Breast epithelium (tissue), 4 donors: ENCODE measurements at places on chromosomes 6 and 20. TPM values are rescaled to one million over a fixed set of nuclear protein-coding genes. Genes with fewer than 3 reads are reported as not detected.

DNA sequence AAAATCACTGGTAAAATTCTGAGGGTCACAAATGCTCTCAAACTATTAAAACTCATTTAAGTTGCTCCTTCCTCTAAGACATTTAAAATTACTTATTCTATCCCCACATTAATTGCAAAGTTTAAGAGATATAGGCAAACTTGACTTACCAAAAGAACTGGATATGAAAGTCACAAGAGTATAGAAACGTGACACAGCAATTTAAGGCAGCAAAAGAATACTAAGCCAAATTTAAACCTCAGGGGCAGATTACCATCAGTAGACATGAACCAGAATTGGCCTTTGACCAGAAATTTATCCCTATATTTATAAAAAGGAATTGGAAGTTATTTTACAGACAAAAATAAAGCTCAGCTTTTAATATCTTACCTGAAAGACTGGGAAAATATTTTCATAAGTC lies 56.0 kb downstream of the MAP3K7 start:
- no peak overlapping the region for H3K4me3 ChIP-seq
- H3K27ac ChIP-seq = no peak overlapping the region
- no peak for DNase-seq
- H3K36me3 ChIP-seq = no peaks in the 10 kb centered on the region

GRCh38 chr6:105319331-105319730 lies 83.6 kb downstream of the PREP start:
- no peak overlapping the region for H3K27ac ChIP-seq
- no peak for DNase-seq
- H3K27me3 ChIP-seq = no peaks in the 10 kb centered on the region
- no peak overlapping the region for H3K4me3 ChIP-seq
- no peaks in the 10 kb centered on the region for H3K36me3 ChIP-seq

DNA sequence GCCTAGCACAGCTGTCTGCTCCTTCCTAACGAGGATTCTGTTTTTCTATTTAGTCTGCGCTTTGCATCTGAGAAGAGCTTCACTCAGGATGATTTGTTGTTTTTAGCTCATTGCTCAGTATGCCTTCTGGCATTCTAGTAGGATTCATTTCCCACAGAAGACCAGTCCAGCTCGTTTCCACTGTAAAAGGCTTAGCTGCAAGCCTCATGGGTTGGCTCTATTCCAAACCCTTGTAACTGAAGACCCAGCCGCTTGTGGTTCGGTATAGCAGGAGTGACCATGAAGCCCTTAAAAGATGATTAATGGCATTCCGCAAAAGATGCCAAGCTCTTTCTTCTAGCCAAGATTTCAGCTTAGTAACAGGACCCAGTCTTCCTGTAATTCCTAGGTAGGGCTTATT lies 7.2 kb downstream of the ADGRF1 start:
- no peak for DNase-seq
- H3K4me3 ChIP-seq = no peak overlapping the region
- H3K27ac ChIP-seq = peak overlapping the region; percentile 15
- H3K36me3 ChIP-seq = no peaks in the 10 kb centered on the region
- H3K27me3 ChIP-seq = no peaks in the 10 kb centered on the region
- peaks cover 8% of the 10 kb centered on the region for H3K4me1 ChIP-seq

- H3K4me3 ChIP-seq = peak overlapping the region; percentile 58
- no peaks in the 10 kb centered on the region for H3K27me3 ChIP-seq
- no peaks in the 10 kb centered on the region for H3K4me1 ChIP-seq
- DNase-seq = no peak
Measured at GRCh38 chr6:106097411-106098231, 11.5 kb downstream of the PRDM1 start.

DNA sequence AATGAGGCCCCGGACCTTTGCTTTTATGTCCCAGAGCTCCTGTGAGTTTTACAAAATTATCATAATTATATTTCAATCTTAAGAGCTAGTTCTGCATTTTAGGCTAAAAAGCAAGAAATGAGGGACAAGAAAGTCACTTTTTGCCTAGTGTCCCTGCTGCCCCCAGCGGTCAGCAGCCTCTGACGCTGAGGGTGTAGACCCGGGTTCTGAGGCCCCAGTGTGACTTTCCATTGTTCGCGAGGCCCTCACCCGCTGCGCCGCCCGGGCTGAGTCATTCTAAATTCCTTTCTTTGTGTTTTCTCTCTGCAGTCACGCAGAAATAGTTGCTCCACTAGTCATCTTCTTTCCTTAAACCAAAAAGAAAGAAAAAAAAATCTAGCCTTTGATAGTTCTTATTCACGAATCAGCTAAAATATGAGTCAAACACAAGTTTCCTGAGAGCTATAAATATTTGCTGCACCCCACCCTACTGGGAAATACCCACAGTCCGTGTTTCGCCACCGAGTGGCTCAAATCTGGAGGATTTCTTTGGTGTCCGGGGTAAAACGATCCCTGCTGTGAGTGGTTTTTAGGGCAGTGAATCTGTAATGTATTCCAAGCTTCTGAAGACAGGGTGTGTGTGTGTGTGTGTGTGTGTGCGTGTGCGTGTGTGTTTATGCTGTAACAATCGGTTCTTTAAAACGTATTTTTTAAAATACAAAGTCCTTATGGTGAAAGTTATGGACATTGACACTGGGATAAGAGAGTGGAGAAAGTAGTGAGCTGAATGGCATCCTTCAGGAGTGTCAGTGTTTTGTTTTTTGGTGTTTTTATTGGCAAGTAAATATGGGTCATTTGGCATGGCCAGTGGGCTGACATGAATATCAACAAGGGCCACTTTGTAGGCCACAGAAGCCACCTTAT lies 59.7 kb upstream of the EEF1A1 start:
- peak overlapping the region; percentile 33 for H3K4me3 ChIP-seq
- peaks cover 6% of the 10 kb centered on the region for H3K4me1 ChIP-seq
- H3K27ac ChIP-seq = peak overlapping the region; percentile 95
- no peaks in the 10 kb centered on the region for H3K27me3 ChIP-seq
- no peaks in the 10 kb centered on the region for H3K36me3 ChIP-seq
- DNase-seq = peak; percentile 80

DNA sequence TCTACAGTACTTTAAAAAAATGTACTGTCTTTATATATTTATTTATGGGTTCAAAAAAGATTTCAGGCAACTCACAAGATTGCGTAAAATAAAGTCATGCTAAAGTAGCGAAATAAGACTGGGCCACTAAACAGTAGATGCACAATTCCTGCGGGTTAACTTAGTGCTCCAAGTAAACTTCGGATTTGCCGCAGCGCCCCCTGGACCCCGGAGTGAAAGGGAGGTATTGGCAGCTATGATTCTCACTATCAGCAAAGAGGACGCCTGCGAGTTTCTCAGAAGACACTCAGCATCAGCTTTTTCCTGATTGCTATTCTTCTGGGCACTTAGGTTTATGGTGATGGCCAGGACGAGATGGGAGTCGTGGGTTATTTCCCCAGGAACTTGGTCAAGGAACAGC lies 1.4 kb downstream of the OTOR start:
- H3K4me3 ChIP-seq = no peak overlapping the region
- DNase-seq = no peak
- no peaks in the 10 kb centered on the region for H3K4me1 ChIP-seq
- no peaks in the 10 kb centered on the region for H3K27me3 ChIP-seq

DNA sequence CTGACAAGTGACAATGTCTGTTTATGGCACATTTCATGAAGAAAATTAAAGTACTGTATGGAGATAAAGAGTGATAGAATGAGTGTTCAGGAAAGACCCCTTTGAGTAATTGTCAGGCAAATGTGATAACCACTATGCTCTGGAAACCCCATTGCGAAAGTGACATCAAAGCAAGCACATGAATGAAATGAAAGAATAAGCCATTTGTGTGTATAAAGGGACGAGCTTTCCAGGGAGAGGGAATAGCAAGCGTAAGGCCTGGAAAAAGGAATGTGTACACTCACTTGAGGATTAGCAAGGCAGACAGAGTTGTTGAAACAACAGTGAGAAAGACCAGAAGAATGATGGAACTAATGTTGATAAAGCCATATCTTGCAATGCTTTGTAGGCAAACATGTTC lies 490.0 kb downstream of the GRIK2 start:
- no peak overlapping the region for H3K27ac ChIP-seq
- H3K27me3 ChIP-seq = no peaks in the 10 kb centered on the region
- H3K36me3 ChIP-seq = no peaks in the 10 kb centered on the region
- DNase-seq = no peak

DNA sequence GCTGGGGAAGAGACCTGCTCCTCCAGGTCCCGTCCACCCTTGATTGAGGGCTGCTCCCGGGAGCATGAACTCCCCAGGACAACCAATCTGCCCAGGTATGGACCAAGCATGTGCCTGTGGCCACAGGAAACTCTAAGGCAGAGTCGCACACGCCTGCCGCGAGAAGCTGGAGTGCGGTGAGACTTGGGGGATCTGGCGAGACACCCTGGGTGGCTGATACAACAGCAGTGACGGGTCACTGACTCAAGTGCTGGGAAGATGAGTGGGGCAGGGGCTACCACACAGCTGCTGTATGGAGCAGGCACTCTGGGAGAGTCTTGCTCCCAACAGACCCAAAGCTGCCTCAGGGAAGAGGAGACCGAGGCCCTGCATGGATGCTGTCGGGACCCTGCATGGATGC lies 40.1 kb downstream of the BFSP1 start:
- no peak overlapping the region for H3K27ac ChIP-seq
- no peaks in the 10 kb centered on the region for H3K36me3 ChIP-seq
- H3K27me3 ChIP-seq = no peaks in the 10 kb centered on the region

GRCh38 chr6:52491203-52492069 lies 71.3 kb downstream of the EFHC1 start:
- H3K27me3 ChIP-seq = no peaks in the 10 kb centered on the region
- H3K4me3 ChIP-seq = no peak overlapping the region
- no peaks in the 10 kb centered on the region for H3K4me1 ChIP-seq
- DNase-seq = no peak
- no peaks in the 10 kb centered on the region for H3K36me3 ChIP-seq
- peak overlapping the region; percentile 54 for H3K27ac ChIP-seq

- no peak overlapping the region for H3K27ac ChIP-seq
- H3K27me3 ChIP-seq = no peaks in the 10 kb centered on the region
- DNase-seq = no peak
- no peak overlapping the region for H3K4me3 ChIP-seq
- no peaks in the 10 kb centered on the region for H3K4me1 ChIP-seq
- H3K36me3 ChIP-seq = no peaks in the 10 kb centered on the region
Measured at GRCh38 chr6:158826819-158827501, 7.8 kb upstream of the EZR start.

DNA sequence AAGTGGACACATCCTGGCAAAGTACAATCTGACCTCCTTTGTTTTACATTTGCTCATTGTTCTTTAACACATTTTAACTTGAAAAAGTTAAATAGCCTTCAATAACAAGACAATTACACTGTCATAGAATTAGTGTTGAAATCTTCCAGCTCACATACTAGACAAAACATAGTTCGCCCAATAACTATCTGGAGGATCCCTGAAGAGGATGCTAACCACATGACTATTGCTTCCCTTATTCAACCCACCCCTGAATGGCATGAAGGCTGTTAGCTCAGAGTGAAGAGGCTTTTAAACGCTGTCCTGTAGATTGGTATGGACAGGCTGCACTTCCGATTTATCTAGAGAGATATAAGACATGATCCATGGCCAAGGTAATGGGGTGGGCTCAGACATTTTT lies 15.0 kb upstream of the DSE start:
- H3K4me1 ChIP-seq = no peaks in the 10 kb centered on the region
- no peak overlapping the region for H3K4me3 ChIP-seq
- H3K27ac ChIP-seq = no peak overlapping the region
- H3K27me3 ChIP-seq = no peaks in the 10 kb centered on the region
- DNase-seq = no peak
- H3K36me3 ChIP-seq = no peaks in the 10 kb centered on the region

DNA sequence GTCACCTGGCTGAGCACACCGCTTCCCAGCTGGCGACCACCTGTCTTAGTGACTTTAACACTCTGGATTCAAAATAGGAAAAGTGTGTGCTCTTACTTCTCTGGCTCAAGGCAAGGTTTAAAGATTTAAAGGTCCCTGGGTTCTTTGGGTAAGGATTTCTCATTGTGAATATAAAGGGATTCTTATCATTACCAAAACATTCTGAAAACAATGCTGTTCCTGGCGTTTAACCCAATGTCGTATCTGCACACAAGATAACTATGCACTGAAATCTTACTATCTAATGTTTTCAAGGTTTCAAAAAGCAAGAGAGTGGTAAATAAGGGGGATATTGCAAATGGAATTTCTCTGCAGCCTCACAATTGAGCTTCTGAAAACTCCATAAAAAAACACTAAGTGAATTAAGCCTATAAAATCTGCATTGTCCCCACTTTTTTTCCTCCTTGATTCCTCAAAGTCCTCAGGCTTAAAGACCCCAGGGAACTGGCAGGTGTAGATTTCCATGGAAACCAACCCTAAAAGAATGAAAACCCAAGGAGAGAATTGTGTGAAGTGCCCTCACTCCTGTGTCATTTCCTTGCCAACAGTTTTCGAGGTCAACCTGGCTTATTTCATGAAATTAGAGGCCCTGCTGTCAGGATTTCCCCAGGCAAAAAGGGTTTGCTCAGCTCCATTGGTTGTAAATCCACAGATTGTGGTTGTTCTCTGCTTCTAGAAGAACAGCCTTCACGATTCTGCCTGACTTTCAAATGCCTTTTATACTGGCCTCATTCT lies 44.0 kb downstream of the BMP2 start:
- DNase-seq = no peak
- H3K27ac ChIP-seq = no peak overlapping the region
- no peak overlapping the region for H3K4me3 ChIP-seq
- no peaks in the 10 kb centered on the region for H3K27me3 ChIP-seq

- H3K27ac ChIP-seq = no peak overlapping the region
- H3K4me1 ChIP-seq = no peaks in the 10 kb centered on the region
- DNase-seq = no peak
- no peaks in the 10 kb centered on the region for H3K36me3 ChIP-seq
Measured at GRCh38 chr6:2948228-2949025, 22.9 kb downstream of the SERPINB6 start.

DNA sequence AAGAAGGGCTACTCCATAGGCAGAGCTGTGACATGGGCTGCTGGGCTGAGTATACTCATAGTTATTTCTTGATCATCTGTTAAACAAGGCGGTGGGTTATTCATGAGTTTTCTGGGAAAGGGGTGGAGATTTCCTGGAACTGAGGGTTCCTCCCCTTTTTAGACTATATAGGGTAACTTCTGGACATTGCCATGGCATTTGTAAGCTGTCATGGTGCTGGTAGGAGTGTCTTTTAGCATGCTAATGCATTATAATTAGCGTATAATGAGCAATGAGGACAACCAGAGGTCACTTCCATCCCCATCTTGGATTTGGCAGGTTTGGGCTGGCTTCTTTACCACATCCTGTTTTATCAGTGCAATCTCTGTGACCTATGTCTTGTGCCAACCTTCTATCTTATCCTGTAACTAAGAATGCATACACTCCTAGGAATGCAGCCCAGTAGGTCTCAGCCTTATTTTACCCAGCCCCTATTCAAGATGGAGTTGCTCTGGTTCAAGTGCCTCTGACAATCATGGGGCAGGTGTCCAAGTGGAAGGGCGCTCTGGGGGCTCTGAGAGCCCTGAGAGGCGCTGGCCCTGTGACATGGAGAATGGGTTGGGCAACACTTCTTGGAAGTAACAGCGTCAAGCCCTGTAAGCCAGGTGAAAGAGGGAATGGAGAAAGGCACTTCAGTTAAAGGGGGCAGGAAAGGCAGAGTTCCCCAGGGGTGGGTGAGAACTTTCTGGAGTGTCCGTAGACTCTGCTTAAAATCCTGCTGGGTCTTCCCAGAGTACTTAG lies 354.2 kb upstream of the SULF2 start:
- H3K27ac ChIP-seq = no peak overlapping the region
- no peak overlapping the region for H3K4me3 ChIP-seq
- no peaks in the 10 kb centered on the region for H3K4me1 ChIP-seq

NRSN1 gene
- total RNA-seq = not detected

RCAN2 gene
- total RNA-seq = 5.9 TPM

IRF4 gene
- 9.1 TPM for total RNA-seq

MUC22 gene
- total RNA-seq = not detected

ZNF318 gene
- 15.4 TPM for total RNA-seq

CGAS gene
- 3.7 TPM for total RNA-seq

LGSN gene
- total RNA-seq = not detected
